ENCODE measurements at places on chromosomes 2 and 18. TPM values are rescaled to one million over a fixed set of nuclear protein-coding genes. Genes with fewer than 3 reads are reported as not detected.

Gene TTN
- polyA plus RNA-seq: 0.18 TPM

Gene ERBB4
- polyA plus RNA-seq: 1.2 TPM

Gene RETSAT
- polyA plus RNA-seq: 16.2 TPM

Gene ALK
- 0.05 TPM for polyA plus RNA-seq

Gene SLC11A1
- 0.83 TPM for polyA plus RNA-seq

Gene PLCD4
- 0.88 TPM for polyA plus RNA-seq

Gene SCN7A
- polyA plus RNA-seq: 31.2 TPM

Gene ACADL
- 4.5 TPM for polyA plus RNA-seq

All from ovary (tissue), 10 donors.